ENCODE measurements at places on chromosomes 6 and 20. TPM values are rescaled to one million over a fixed set of nuclear protein-coding genes. Genes with fewer than 3 reads are reported as not detected.

GRCh38 chr6:48474830-48475229 lies 363.8 kb upstream of the PTCHD4 start:
- peak; percentile 1 for DNase-seq

SMIM28 gene
- total RNA-seq: not detected

DNA sequence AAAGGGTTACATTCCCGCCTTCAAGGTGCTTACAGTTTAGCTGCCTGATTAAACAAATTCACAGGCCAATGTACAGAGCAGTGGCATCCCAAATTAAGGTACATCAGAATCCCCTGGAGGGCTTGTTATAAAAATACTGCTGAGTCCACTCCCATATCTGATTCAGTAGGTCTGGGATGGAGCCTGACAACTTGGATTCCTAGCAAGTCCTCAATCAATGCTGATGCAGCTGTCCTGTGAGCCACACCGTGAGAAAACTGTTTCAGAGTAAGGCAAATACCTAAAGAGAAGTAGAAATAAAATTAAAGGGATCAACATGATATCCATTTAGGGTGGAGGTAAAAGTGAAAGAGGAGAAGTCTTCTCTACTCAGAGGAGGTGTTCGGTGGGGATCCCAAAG lies 16.5 kb downstream of the NHSL1 start:
- no peak for DNase-seq

- no peak for DNase-seq
These were observed 506.6 kb upstream of the NOX3 start for GRCh38 chr6:155962276-155962675.

DNA sequence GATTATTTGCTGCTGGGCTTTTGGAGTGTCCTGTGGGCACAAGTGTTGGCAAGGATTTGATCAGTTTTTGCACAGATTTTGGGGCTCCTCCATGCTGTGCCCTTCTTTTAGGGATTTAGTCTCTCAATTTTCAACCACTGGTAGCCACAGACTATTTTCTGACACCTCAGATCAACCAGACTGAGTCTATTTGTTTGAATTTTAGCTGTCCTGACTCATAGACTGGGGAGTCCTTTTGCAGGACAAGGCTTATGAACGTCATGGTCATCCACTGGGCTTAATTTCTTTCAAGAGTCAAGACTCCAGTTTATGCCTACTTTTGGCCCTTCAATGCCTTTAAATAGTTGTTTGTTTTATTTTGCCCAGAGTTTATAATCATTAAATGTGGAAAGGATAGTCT lies 59.3 kb downstream of the BCKDHB start:
- DNase-seq: no peak

DNA sequence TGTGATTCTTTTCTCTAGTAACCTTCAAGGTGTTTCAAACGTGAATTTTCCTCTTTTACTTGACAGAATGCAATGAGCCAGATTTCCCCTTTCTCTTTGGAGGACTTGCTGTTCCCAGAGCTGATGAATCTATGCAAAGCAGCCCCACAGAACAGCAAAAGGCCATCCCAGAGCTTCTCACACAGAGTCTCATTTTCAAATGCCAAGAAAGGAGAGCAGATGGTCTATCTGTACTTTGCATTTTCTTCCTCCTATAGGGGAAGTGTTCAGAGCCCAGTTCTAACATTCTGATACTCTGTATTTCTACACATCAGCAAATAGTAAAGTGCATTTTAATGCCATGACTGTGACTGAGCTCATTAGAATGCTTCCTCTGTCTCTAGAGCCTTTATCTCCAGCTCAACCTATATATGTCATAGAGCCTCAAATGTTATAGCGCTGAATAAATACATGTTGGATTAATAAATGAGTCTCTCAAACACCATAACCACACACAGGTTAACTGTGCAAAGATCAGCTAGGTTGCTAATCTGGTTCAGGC lies 81.8 kb upstream of the EYA4 start:
- DNase-seq: no peak

DNA sequence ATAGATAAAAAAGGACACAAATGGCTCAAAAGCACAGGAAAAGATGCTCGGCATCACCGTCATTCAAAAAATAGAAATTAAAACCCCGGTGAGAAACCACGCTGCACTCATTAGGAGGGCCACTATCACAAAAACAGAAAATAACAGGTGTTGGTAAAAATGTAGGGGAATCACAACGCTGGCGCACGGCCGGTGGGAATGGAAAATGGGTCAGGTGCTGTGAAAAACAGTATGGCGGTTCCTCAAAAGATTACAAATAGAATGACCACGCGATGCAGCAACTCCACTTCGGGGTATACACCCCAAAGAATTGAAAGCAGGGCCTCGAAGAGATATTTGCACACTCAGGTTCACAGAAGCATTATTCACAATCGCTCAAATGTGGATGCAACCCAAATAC lies 28.3 kb downstream of the NPEPL1 start:
- DNase-seq: no peak

- DNase-seq: no peak
These were observed 10.8 kb downstream of the MAPK13 start for GRCh38 chr6:36141091-36141490.

DNA sequence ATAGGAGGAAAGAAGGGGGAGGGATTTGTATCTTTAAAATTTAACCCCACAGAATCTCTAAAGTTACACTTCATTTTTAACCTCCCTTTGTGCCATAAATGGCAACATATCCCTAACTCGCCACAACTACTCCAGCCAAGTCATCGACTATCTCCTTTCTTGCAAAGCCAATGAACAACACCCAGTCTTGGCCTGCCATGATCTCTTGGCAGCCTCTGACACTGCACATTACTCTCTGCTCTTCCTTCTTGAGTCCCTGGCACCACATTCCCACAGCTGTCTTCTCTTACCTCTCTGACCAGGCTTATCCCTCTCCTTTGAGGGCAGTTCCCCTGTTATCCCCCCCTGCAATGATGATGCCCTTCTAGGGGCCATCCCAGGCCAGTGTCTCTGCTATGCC lies 42.5 kb downstream of the MBOAT1 start:
- DNase-seq: no peak

SLC16A10 gene
- not detected for total RNA-seq

- no peak for DNase-seq
These were observed 25.9 kb downstream of the GLP1R start for GRCh38 chr6:39074486-39074885.

DNA sequence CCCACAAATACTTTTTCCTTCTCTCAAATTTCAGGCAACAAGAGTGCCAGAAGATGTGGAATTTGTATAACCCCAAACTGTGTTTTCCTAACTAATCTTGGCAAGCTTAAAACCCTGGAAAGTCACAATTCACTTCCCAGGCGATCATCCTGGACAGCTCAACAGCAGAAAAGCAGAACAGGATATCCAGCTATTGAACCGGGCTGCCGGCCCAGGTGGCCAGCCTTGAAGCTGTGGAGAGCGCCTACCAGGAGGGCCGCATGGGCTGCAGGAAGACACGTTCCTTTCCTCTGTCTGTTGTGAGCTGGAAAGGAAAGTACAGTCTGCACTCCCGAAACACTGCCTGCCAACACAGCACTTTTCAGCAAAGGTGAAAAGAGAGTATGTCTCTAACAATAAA lies 719.7 kb upstream of the MARCKS start:
- DNase-seq: peak; percentile 70

GRCh38 chr20:7760247-7761031 lies 179.8 kb downstream of the HAO1 start:
- no peak for DNase-seq
